ENCODE measurements at places on chromosomes 2 and 18. TPM values are rescaled to one million over a fixed set of nuclear protein-coding genes. Genes with fewer than 3 reads are reported as not detected.
A peak's percentile ranks its signal among the peaks of the same experiment; 100 is the strongest.

DNA sequence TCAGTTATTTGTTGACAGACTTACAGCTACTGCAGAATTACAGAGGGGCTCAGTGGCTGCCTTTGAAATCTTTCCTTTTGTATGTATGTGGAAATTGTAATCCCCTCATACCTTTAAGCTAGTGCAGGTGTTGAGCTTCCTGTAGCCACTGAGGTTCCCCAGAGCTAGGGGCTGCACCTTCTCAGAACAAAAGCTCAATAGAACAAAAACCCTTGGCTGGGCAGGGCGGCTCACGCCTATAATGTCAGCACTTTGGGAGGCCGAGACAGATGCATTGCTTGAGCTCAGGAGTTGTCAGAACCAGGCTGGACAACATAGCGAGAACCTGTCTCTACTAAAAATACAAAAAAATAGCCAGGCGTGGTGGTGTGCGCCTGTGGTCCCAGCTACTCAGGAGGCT, 41.3 kb upstream of the CHMP1B start:
- no peak for ATAC-seq

Gene AKAIN1
- total RNA-seq = not detected

- ATAC-seq = peak; percentile 67
These were observed 157.8 kb downstream of the SMAD2 start for GRCh38 chr18:47772374-47773248.

GRCh38 chr2:223846515-223846914, 9.1 kb upstream of the AP1S3 start:
- ATAC-seq = no peak

GRCh38 chr2:105744909-105745853, at the start of gene NCK2:
TSS of gene NCK2 (plus strand) at chr2:105744912. CDS start at chr2:105855064, 110,152 bp downstream.
- peak; percentile 0 for ATAC-seq

GRCh38 chr18:74468547-74469061, 11.5 kb upstream of the DIPK1C start:
- ATAC-seq = no peak

Gene FANCL
- total RNA-seq = 32.7 TPM

Gene LDLRAD4
- total RNA-seq = 52.0 TPM

DNA sequence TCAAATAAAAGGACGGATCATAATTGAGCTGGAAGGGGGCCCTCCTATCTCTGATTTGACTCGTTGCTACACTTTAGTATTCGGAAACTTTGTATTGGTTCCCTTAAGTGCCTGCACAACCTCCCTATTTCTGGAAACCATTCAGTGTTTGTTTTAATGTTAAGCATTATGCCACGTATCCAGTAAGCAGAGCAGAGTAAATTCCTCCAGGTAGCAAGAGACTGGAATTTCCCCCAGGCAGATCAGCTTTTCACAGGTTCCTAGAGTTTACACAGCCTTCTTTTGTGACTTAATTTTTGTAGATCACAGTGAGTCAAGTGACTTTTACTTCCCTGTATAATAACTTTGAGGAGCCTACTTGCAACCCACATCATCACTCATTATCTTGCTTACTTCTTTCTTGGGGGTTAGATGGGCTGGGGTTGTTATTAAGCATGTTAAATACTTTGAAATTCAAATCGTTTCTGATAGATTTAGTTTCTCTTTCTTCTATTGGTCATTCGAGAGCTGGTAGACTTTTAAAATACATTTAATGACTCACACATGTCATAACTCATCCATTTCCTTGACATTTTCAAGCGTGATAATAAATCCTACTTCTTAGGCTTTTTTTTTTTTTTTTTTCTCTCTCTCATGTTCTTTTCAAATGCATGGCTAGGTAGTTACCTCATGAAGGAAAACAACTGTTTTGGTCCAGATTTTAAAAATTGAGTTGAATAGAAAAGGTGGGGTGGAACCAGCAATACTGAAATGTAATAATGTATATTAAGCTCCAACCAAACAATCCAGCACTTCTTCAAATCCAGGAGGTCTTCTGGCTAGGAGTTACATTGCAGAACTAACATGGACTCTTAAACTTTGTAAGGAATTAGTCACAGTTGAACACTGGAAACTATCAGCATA, 219.3 kb downstream of the NEDD4L start:
- ATAC-seq = peak; percentile 42

GRCh38 chr2:74828543-74828942, 5.4 kb upstream of the HK2 start:
- ATAC-seq = no peak

- ATAC-seq = no peak
These were observed 6.8 kb downstream of the MEIS1 start for GRCh38 chr2:66441581-66442320.

Gene ANXA4
- total RNA-seq = 31.5 TPM

DNA sequence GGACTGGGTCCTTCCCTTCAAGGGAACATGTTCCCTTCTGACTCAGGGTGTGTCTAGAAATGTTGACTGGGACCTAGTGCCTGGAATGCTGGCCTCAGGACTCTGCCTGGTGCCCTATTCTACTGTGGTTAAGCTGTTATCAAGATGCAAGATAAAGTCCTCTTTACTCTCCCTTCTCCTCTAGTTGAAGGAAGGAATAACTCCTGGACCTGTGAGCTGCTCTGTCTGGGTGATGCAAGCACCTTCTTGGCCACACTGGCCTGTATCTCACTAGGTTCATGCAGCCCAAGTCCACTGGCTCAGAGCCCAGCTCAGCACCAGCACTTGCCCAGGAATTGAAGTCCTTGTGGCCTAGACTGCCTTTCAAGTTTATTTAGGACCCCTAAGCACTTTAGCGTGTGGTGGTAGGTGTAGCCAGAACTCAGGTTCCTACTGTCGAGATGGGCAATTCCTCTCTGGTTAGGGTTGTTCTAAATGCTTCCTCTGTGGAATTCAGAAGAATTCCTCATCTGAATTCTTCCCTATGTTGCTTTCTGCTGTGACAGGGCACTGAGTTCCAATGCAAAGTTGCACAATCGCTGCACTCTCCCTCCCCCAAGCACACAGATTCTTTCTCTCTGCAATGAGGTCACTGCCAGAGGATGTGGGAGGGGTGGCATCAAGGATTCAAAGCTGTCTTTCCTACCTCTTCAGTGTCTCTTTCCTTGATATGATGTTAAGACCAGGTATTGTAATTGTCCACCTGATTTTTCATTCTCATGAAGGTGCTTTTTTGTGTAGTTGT, 54.7 kb downstream of the VWC2L start:
- no peak for ATAC-seq

GRCh38 chr2:130390460-130391057, 34.7 kb downstream of the PTPN18 start:
- no peak for ATAC-seq

GRCh38 chr2:238789317-238789806, 58.5 kb upstream of the TWIST2 start:
- no peak for ATAC-seq

DNA sequence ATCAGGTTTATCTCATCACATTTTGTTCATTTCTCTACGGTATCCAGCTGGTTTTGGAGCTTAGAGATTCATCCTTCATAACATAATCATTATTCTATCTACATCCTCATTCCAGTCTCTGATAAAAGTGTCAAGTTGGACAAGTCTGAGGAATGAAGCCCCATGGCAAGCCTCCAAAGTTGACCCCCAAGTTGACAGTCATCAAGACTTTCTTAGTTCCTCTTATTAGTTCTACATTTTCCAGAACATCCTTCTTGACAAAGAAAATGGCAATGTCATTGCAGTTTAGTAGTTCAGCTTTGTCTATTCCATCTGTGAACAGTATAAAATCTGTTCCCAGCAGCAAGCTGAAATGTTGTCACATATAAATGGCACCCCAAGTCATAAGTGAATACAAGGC, 4.5 kb upstream of the TMSB10 start:
- no peak for ATAC-seq

Gene NEU4
- 9.8 TPM for total RNA-seq

Gene MOCOS
- total RNA-seq = 0.19 TPM

- ATAC-seq = no peak
These were observed 58.0 kb upstream of the DOCK10 start for GRCh38 chr2:225100269-225100668.

Gene SERPINE2
- total RNA-seq = 3.3 TPM

Gene COL6A3
- total RNA-seq = 10.6 TPM

GRCh38 chr2:173770947-173771678, 194.1 kb downstream of the SP3 start:
- no peak for ATAC-seq

GRCh38 chr2:213537579-213537978, 253.3 kb downstream of the SPAG16 start:
- ATAC-seq = no peak

GRCh38 chr2:177175917-177176668, 36.5 kb upstream of the HNRNPA3 start:
- ATAC-seq = no peak

- ATAC-seq = no peak
These were observed 107.0 kb downstream of the BCL2L11 start for GRCh38 chr2:111227716-111228141.

- no peak for ATAC-seq
These were observed 67.7 kb downstream of the MCFD2 start for GRCh38 chr2:46847726-46848412.

Gene DLGAP1
- 1.2 TPM for total RNA-seq

- ATAC-seq = no peak
These were observed 1338.0 kb upstream of the ACVR2A start for GRCh38 chr2:146506851-146507250.

DNA sequence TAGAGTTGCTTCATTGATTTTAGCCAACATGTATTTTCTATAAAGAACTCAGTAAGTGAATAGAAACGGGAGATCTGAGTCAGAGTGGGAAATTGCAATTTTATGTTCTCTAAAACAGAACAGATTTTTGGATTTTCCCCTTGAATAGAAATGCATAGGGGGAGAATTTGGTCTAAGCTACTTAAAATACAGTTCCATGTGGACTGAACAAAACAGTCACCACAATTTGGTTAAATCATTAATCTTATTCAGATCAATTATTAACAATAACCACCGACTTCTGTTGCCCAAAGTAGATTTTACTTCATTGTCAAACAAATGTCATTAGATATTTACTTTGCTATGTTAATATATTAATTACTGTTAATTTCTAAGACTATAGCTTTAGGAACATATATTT, 107.7 kb downstream of the SCG2 start:
- no peak for ATAC-seq

GRCh38 chr18:72652990-72653593, 109.0 kb upstream of the CBLN2 start:
- no peak for ATAC-seq

Gene RAPGEF4
- 2.2 TPM for total RNA-seq

GRCh38 chr18:58966704-58967103, 102.0 kb downstream of the ZNF532 start:
- ATAC-seq = no peak

Gene SGPP2
- total RNA-seq = 3.0 TPM

GRCh38 chr2:10575609-10576280, 114.0 kb downstream of the NOL10 start:
- peak; percentile 68 for ATAC-seq

DNA sequence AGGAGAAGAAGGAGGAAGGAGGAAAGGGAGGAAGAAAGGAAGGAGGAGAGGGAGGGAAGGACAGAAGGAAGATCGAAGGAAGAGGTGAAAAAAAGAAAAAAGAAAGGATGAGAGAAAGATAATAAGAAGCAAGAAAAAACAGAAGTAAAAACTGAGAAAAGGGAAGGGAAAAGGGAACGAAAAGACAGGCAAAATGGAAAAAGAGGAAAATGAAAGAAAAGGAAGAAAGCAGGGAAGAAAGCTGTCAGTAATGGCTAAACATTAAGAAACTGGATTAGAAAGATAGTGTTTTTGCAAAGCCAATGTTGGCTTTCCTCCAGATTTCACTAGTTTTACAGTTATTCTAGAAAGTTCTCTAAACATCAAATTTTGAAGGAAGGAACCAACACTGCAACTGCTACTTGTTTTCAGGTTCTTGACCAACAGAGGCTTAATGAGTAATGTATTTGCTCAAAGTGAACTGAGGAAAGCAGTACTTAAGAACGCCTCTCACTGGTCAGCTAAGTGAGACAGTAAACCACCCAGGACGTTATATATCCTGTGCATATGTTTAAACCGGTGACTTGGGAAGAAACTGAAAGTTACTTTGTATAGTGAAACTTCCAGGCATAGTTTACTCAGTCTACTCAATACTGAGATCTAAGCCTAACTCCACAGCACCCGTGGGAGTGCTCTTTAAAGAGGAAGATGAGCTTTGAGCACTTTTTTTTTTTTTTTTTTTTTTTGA, 286.2 kb upstream of the TRIB2 start:
- ATAC-seq = peak; percentile 98

Gene IL36B
- not detected for total RNA-seq

DNA sequence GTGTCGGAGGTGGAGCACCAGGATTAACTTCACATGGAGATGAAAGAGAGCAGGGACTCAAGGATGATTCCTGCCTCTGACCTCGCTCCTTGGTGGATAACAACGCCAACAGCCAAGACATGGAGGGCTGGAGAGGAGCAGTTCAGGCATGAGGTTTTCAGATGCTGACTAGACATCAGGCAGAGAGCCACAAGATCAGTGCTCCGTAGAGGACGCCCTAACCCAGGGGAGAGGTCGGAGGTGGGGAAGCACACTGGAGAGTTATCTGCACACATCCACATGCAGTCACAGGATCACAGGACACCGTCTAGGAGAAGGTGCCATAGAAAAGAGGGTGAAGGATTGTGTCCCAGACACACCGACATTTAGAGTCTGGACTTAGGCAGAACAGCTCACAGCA, 344.3 kb downstream of the EIPR1 start:
- no peak for ATAC-seq

GRCh38 chr2:27123302-27124150, at the start of gene ABHD1:
TSS of gene ABHD1 (plus strand) at chr2:27123815. CDS start at chr2:27123949, 134 bp downstream.
- ATAC-seq = peak; percentile 93

- no peak for ATAC-seq
These were observed 154.9 kb upstream of the KYNU start for GRCh38 chr2:142722569-142722968.

Gene RAMP1
- not detected for total RNA-seq

GRCh38 chr2:62787386-62787785, 81.9 kb downstream of the EHBP1 start:
- ATAC-seq = peak; percentile 52

Data from activated T-helper 17 cell treated with anti-CD3 and anti-CD28 coated beads, Interleukin-2, amount 50 U/mL, for 72 hours (primary cell).